ENCODE measurements at places on chromosomes 5 and 9.
A peak's percentile ranks its signal among the peaks of the same experiment; 100 is the strongest.

GRCh38 chr9:106146066-106146840, 451.9 kb downstream of the TMEM38B start:
- no peak for DNase-seq

- no peak for DNase-seq
Observed at GRCh38 chr5:167920589-167920988, 370.9 kb upstream of the WWC1 start.

DNA sequence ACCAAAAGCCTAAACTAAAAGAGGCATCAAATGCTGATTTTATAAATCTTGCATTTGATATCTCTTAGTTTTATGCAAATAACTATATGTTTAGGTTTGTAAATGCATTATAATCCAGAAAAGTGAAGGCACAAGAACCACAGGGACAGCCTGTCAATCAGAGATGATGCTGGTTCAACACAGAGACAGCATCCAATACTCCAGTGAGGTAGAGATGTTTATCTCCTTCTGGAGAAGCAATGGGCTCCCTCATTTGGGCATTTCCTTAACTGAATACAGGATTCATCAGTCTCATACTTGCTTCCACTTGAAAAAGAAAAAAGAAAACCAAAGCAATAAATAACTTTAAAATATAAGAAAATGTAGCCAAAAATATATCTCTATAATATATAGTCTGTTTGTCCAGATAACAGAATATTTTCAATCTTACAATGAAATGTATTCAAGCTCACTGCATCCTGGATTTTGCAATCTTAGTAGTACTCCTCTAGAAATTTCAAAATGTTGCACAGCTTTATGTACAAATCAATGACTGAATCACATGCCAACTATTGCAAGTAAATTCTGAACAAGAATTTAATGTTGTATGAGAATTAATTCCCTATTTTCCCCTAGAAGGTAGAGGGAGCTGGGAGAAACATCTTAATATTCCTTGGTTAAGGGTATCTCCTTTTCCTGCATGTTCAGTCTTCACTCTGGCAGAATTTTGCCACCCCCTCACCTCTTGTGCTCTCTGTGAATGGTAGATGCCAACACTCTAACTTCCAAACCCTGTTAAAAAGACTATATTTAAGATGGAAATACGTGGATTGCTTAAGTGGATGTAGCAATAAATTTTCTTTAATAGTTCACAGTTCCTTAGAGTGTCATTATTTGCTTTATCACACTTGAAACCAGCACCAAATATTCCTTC, 191.1 kb upstream of the GAS1 start:
- no peak for DNase-seq

- no peak for DNase-seq
Observed at GRCh38 chr9:76395381-76395780, 1.2 kb upstream of the RFK start.

DNA sequence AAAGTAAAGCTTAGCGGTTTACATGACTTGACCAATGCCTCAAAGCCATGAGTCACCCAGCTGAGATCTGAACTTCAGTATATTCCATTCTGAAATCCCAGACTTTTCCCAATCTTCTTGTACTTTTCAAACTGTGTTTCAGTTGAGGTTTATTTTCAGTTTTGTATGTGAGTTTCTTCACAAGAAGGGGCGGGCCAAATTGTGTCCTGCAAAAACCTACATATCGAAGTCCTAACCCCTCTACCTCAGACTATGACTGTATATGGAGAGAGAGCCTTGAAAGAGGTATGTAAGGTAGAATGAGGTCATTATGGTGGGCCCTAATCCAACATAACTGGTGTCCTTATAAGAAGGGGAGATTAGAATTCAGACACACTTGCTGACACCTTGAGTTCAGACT, 666 bp upstream of the TLR4 start:
- no peak for DNase-seq

DNA sequence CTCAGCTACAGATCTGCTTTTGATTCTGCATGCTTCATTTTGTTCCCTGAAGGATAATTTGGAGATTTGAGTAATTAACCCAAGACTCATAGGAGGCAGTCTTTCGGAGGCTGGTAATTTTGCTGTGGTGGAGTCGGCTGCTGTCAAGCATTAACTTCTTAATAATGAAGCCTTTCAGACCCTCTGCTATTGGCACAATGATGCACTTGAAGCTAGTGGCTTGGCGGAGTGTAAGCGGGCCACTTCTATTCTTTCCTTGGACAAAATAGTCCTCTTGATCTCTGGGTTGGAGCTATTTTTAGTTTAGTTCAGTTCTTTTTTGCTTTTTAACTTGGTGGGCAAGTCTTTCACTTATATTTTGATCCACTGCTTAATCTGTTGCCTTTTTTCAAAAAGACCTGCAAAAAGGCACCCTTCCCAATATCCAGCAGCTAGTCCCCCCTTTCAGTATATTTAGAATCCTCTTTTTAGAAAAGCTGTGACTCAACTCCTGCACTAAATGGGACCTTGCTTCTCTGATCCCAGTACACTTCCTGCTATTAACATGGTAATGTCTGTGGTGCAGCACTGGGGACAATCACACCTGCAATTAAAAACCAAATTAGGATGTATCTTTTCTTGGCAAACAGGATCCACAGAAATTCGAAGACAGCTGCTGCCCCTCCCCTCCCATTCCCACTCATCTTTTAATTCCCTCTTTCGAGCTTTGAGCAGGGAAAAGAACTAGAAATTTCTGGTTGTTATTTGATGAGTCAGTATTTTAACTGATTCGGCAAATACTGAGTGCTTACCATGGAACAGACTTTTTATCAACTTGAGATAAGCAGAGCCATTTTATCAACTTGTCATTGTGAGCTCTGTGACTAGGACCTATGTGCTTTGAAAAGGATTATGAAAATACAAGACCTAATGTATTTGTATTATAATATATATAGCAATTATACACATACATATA, 169.4 kb upstream of the ANKRD55 start:
- no peak for DNase-seq

DNA sequence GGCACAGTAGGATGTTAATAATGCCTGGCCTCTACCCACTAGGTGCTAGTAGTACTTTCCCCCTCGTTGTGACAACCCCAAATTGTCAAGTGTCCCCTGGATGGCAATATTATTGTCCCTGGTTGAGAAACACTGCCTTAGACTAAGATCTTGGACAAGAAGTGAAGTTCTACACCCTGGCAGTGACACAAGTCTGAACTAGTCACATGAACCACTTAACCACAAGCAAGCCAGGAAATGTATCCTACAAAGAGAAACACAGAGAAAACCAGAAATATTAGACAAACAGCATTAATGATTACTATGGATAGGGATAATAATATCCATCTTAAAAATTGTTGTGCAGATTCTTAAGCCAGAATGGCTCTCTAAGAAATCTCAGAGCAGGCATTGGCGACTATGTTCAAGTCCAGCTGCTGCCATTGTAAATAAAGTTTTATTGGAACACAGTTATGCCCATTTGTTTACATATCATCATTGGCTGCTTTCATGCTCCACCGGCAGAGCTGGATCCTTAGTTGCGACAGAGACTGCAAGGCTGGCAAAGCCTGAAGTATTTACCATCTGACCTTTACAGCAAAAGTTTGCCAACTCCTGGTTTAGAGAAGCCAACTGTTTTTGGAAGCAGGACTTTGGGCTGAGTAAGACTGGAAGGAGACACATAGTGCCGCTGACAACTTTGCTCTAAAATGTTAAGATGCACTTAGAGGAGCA, 80.8 kb downstream of the NTRK2 start:
- no peak for DNase-seq

DNA sequence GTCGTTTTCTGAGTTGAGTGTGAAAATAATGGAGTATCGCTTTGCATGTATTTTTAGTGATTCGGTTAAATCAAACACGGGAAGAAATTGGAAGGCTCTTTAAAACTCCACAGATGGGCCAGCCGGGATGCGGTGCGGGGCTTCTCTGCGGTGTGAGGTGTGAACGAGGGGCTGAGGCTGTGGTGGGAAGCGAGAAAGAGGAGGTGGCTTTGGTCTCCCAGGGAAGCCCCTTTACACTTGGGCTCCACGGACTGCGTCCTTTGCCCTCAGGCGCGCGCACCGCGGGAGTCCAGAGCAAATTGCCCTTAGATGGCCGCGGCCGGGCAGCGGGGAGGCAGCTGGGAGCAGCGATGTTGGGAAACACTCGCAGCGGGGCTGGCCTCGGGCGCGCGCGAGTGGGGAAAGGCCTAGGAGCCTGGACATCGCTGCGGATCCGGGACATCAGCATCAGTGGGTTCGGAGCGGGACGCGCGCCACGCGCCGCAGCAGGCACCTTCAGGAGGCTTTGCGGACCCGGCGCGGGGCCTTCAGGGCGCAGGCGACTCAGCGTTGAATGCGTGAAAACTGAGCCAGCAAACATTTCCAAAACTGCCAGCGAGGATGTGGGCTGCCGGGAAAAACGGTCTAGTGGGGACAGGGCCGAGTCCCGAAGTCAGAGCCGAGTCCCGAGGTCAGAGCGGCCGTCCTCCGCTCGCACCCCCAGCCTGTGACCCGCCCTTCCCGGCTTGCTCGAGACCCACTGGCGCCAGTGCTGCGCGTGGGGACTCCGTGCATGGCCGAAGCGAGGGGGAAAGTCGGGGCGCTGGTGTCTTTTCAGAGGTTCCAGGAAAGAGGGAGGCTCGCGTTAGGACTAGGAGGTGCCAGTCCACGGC, 6.5 kb downstream of the IRX1 start:
- no peak for DNase-seq

DNA sequence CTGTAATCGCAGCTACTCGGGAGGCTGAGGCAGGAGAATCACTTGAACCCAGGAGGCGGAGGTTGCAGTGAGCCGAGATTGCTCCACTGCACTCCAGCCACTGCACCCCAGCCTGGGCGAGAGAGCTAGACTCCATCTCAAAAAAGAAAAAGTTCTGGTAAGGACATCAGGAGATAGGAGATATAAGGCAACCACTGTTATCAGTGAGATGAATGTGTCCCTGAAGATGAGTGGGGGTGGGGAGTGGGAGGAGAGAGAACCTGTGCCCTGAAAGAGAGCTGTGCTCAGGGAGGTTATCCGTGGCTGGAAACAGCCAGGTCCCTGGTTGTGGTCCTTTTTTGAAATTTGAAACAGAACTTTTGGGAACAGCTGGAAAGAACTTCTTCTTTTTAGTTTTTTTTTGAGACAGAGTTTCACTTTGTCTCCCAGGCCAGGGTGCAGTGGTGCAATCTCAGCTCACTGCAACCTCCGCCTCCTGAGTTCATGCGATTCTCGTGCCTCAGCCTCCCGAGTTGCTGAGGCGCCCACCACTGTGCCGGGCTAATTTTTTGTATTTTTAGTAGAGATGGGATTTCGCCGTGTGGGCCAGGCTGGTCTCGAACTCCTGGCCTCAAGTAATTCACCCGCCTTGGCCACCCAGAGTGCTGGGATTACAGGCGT, 2.6 kb downstream of the PTPA start:
- no peak for DNase-seq

DNA sequence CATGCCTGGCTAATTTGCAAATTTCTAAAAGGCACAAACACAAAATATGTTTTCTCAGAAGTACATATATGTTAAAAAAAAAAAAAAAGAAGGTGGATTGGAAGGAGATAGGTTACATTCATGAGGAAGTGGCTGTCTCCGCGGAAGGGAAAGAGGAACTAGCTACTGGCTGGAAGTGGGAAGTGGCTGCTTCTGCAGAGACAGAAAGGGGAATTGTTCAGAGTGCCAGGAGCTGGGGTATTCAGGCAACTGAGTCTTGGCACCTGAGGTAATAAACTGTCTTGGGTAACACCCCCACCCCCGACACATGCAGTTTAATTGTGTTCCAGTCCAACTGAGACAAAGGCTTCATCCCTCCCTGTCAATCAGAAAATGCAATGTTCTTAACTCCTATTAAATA, 45.6 kb downstream of the S1PR3 start:
- no peak for DNase-seq

GRCh38 chr5:178227138-178227659, 5.4 kb downstream of the PHYKPL start:
- DNase-seq: no peak

DNA sequence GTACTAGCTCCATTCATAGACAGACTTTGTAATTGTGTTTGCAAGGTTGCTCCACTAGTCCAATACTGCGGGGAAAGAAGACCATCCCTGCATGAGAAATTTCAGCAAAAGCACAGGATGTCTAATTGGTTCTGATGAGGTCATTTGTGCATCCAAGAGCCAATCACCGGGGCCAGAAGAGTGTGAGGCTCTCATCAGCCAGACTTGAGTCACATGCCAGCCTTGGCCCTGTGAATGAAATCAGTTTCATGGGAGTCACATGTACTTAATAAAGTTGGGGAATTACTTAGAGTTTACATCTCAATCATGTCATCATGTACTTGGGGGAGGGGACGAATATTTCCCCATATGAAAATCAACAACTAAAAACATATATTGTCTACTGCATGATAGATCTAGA, 1236.0 kb downstream of the MAT2B start:
- DNase-seq: no peak

- peak; percentile 23 for DNase-seq
Observed at GRCh38 chr5:34499001-34499734, 157.0 kb upstream of the RAI14 start.

- DNase-seq: no peak
Observed at GRCh38 chr5:143592648-143593047, 189.2 kb upstream of the NR3C1 start.

GRCh38 chr5:92508271-92508670, 1072.7 kb downstream of the NR2F1-AS1 start:
- no peak for DNase-seq

DNA sequence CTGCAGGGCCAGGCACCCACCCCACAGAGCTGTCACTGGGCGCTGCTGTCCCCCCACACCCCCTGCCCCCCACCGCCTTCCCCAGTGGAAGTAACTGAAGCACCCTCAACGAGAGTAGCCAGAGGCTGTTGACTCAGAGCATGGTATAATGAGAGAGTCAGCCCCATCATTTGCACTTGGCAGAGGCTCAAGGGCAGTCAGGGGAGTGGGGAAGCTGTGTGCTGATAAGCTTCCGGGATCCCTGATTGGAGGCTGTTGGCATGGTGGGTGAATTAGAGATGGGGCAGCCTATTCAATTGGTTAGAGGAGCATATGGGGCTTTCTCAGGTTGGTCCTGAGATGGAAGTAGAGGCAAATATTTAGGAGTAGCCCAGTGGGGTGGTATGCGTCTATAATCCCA, 77.1 kb upstream of the GOLM1 start:
- DNase-seq: no peak

Data from LoVo (cell line).